ENCODE measurements at places on chromosomes 5 and 9.

DNA sequence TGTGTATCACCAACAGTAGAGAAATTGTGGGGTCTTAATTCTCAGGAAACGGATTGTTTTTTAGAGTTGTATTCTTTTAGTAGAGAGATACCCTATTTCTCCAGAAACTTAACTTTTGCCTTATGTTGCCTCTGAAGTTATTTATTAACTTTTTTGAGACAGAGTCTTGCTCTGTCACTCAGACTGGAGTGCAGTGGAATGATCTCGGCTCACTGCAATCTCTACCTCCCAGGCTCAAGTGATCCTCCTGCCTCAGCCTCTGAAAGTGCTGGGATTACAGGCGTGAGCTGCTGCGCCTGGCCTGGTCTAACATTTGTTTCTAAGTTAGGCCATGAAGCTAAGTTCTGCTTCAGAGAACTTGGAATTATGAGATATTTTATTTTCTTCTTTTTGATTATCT lies 75.0 kb downstream of the CFAP95 start:
- no peak for DNase-seq

DNA sequence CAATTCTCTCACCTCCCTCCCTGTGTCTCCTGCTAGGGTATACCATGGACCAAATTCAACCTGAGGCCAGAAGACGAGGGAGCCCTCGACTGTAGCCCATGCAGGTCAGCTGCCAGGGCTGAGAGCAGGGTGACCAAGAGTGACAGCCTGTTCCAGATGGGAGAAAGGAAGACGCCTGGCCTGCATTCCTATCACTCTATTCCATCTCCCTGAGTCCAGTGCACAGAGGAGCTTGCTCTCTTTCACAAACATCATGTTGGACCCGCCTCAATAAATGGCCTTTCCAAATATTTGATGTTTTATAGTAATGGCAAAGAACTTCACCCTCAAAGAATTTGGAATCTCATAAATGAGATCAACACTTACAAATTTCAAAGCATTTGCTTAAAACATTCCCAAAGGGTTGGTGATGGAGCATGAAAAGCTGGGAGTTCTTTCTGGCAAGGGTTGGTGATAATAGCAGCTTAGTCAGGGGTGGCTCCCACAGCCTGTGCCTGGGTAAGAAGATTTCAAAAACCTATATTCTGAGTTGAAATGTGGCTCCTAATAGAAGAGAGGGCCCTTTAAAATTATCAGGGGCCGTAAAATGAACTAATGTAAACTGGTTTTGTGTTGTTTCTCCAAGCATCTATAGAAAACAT lies 393.1 kb downstream of the EFNA5 start:
- DNase-seq = no peak

GRCh38 chr9:136243631-136244030 lies 2.0 kb downstream of the QSOX2 start:
- no peak for DNase-seq

GRCh38 chr9:133583111-133583510 lies 26.1 kb downstream of the FAM163B start:
- no peak for DNase-seq

GRCh38 chr5:142548739-142549275 lies 137.1 kb downstream of the FGF1 start:
- DNase-seq = no peak

DNA sequence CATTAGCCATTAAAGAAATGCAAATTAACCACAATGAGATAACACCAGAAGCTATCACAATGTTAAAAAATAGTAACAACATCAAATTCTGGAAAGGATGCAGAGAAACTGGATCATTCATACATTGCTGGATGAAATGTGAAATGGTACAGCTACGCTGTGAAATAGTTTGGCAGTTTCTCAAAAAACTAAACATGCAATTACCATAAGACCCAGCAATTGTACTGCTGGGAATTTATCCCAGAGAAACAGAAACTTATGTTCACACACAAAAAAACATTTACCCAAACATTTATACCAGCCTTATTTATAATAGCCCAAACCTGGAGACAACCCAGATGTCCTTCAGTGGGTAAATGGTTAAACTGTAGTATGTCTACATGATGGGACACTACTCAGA lies 592.9 kb downstream of the ZNF608 start:
- DNase-seq = no peak

GRCh38 chr9:91908746-91909145 lies 41.3 kb downstream of the ROR2 start:
- DNase-seq = no peak

DNA sequence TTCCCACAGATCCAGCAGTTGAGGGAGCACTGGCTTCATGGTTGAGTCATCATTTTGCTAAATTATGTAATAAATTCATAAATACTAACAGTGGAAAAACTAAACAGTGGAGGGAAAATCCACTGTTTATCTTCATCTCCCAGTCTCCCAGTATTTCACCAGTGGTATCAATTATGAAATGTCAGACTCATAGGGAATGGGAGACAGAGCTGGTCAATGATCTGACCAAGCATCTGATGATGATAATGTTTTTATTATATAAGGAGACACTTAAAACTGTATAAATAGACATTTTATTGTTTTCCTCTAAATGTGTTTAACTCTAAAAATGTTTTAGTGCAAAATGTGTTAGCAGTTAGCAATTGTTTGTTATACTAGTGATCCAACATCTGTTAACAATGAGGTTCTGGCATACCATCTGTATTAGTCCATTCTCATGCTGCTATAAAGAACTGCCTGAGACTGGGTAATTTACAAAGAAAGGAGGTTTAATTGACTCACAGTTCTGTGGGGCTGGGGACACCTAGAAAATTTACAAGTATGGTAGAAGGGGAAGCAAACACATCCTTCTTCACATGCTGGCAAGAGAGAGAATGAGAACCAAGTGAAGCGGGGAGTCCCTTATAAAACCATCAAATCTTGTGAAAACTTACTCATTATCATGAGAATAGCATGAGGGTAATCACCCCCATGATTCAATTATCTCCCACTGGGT lies 11.8 kb upstream of the REEP5 start:
- no peak for DNase-seq

DNA sequence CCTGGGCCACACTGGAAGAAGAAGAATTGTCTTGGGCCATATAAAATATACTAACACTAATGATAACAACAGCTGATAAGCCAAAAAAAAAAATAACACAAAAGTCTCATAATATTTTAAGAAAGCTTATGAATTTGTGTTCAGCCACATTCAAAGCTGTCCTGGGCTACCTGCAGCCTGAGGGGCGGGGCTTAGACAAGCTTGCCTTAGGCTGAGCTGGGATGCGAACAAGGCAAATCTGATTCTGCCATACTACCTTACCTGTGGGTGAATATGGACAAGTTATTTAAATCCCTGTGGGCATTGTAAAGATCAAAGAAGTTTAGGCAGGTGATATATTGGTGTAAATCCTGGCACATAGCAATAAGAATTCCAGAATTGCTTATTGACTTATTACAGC lies 212.3 kb upstream of the ATP10B start:
- no peak for DNase-seq

DNA sequence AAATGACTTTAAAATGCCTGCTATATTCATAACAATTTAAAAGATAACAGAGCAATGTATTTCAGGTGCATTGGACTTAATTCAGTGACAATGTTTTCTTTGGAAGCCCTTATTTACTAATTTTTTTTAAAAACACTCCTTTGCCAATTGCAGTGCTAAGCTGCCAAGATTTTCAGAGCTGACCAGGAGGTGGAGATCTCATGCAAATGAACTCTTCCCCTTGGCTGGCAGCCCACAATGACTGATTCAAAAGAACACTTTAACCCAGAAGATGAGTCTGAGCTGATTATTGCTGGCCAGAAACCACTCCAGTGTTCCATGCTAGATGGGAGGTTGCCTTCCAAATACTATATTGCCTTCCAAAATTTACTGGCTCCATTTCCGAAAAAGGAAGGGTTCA lies 128.3 kb upstream of the CCNH start:
- no peak for DNase-seq

DNA sequence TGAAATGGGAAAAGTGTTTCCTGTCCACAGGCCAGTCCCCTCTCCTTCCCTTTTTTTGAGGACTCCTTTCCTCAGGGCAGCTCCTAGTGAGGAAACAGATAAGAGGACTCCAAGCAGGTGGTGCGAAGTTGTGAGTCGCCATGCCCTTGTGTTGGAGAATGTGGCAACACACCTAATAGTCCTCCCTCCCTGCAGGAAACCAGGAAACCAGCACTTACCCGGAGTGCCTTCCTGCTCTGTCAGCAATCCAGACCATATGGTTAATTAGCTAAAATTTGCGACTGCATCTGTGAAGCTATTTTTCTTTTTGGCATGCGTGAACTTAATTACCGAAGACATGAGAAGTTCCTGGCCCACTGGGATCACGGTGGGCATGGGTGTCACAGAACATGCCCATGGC lies 69.9 kb downstream of the TRIM32 start:
- DNase-seq = no peak

DNA sequence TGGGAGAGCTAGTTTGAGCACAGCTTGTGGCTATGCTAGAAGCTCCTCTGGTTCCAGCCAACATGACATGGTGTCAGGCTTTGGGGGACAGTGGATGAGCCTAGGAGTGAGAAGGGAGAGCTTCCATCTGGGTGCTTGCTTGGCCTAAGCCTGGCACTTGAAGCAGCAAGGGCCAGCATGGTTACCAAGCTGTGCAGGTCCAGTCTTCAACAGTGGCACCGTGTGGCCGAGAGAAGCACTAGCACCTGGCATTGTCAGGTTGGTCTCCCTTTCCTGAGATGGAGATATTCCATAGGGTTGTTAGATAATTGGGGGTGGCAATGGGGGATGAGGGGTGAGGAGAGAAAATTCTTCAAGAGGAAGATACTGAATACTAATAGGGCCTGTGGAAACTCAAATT lies 261.9 kb downstream of the PBX3 start:
- DNase-seq = no peak

All from activated CD8-positive, alpha-beta memory T cell treated with anti-CD3 and anti-CD28 coated beads for 4 hours (primary cell).